Activated gamma-delta T cell treated with anti-CD3 and anti-CD28 coated beads, Interleukin-2, amount 50 U/mL, for 16 hours (primary cell): ENCODE measurements at places on chromosomes 12 and 14.

DNA sequence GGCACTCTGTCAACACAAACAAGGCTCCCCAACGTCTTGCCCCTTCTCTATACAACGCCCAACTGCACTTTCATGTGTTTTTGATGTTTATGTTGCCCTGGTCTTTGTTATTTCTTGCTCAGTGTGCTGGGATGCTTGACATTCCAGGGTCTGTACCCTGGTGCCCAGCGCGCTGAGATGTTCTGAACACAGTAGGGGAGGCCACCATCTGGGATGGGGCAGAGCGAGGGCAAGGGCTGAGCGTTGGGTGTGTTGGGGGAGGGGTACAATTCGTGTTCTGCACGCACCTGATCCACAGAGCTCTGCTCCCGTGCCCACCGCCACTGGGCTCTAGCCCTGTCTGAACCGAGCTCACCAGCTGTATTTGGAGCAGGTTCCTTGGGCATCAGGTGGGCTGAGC lies 52.9 kb downstream of the ISCA2 start:
- no peak for DNase-seq

- no peak for DNase-seq
Observed at GRCh38 chr12:70788774-70789173, 131.8 kb downstream of the PTPRR start.

DNA sequence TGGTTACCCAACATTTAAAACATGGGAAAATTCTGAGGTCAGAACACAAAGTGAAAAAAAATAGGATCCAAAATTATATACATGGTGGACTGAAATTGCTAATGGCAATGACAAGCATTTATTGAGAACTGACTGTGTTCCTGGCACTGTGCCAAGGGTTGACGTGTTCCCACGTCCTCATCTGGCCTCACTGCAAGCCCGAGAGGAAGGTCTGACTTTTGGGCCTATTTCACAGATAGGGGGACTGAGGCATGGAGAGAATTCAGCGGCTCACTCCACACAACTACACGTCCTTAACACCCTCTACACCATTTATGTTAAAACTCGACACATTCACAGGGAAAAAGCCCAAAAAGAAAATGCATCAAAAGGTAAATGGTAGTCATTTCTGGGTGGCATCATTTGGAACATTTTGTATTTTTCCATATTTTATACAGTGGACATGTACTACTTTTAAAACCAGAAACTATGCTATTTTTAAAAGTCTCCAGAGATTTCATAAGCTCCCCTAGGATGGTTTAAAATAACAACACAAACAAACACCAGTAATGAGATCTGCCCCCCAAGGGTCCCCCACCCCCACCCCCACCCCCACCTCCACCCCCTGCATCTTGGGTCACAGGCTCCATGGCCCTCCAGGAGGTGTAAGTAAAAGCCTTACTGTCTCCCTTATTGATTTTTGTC lies 27.7 kb downstream of the CLMN start:
- no peak for DNase-seq

DNA sequence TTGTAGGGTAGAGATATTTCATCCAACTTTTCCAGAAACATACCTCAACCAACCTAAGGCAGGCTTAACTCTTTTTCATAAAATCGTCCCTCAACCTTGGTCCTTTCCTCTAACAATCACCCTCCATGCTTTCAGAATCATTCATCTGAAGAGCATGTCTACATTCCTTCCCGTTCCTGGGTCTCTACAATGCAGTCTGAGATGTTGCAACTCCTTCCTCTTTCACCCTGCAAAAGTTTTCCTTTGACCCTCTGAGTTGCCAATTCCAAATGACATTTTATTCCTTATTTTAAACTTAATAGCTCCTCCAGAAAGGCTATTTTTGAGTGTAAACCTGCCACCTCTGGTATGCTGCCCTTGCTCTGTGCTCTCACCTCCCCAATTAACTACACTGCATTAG lies 16.7 kb downstream of the SLC7A7 start:
- DNase-seq: no peak

GRCh38 chr12:59595565-59595882 lies 305 bp upstream of the SLC16A7 start:
- DNase-seq: no peak

- no peak for DNase-seq
Observed at GRCh38 chr12:83793616-83794015, 1106.9 kb downstream of the TMTC2 start.

DNA sequence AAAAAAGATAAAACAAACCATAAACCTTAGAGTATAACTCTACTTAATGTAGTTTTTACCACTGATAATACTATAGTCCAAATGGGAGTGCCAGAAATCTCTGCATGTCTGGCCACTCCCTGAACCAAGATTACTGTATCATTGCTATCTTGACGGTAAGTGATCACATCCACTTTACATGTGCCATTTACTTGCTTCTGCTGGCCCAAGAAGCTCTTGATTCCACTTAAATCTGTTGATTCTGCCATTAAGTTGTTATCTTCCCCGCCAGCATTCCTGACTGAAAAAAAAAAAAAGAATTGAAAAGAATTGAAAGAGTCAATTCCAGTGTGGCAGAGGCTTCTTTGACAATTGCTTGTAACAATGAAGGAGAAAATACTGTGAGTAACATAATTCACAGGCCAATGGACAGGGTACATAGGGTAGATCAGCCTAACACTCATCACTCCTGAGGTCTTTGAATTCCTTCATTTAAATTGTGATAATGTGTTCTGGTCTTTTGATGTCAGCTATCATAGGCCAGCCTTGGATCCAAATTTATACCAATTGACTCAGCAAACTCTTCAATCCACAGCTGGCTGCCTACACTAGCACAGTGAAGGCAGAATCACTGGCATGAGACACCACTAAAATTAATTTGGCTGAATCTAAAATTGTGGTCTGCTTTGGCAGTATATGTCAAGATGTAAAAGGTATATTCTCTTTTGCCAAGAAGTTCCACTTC lies 665.2 kb upstream of the FLRT2 start:
- no peak for DNase-seq

DNA sequence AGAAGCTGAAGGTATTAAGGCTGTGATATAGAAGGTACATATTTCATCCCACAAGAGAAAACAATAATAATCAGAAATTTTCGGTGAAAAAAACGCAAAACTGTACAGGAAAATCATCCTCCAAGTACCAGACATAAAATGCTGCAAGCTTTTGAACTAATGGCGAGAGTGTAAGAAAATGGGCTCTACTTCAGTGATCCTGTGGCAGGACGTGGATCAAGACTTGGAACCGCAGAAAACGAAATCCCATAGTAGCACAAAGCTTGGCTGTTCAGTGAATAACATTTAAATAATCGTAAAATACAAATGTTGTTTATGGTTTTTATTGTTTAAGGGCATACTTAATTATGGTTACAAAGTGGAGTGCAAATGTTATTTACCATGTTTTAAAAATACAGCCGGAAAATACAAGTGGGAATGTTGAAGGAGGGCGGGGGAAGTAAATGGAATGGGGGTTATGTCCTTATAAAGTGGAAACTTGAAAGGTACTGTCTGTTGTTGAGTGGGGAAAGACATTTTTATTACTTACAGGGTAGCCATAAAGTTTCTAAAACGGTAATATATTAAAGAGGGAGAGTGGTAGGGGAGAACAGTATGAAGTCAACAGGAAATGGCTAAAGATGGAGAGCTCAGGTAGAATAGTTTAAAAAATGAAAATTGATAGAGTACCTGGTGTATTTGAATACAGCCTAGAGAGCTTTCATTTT lies 1.1 kb downstream of the SMIM10L1 start:
- no peak for DNase-seq

DNA sequence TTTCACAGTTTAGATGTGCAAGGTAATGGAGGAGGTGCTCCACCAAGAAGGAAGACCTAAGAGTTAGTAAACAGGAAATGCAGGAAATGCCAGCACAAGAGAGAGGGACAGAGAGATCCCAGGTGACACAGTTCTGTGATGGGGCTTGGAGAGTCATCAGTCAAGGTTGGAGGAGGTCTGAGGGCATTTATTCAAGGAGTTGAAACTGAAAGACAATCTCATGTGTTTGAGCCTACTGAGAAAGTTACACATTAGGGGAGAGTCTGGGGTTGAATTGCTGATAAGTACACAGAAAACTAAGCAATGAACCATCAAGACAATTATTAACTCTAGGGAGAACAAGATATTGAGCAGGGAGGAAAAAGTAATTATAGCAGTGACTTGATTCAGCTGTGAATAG lies 138.5 kb downstream of the ANO6 start:
- no peak for DNase-seq

GRCh38 chr12:66035288-66035966 lies 95.1 kb downstream of the LLPH start:
- no peak for DNase-seq

DNA sequence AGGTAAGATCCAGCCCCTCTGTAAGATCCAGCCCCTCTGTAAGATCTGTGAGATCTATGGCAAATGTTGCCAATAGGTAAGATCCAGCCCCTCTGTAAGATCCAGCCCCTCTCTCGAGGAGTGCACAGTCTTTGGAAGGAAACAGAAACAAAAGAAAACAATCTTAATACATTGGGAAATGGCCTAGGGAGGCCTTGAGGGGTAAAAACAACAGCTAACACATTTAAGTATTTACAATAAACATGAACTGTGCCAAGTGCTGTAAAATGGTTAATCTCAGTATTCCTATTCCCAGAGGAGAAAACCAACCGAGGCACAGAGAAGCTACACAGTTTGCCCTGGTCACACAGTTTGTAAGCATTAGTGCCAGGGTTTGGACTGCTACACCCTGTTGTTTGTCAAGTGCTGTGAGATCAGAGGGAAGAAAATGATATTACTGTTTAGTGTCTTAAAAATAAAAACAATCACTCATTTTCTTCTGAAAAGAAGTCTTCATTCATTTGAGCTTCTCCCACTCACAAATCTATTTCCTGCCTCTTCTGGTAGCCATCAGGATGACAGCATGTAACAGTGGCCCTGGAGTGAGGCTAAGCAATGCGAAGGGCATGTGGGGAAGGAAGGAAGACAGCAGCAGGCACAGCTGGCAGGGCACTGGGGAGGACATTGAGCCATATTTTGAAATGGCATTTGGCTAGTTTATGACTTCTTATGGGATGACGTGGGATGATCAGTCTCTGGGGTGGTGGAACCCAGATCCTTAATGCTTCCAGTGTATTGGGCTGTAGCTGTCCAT lies 118.7 kb upstream of the PTPRQ start:
- no peak for DNase-seq

GRCh38 chr12:118447181-118447580 lies 70.8 kb downstream of the SUDS3 start:
- DNase-seq: no peak

DNA sequence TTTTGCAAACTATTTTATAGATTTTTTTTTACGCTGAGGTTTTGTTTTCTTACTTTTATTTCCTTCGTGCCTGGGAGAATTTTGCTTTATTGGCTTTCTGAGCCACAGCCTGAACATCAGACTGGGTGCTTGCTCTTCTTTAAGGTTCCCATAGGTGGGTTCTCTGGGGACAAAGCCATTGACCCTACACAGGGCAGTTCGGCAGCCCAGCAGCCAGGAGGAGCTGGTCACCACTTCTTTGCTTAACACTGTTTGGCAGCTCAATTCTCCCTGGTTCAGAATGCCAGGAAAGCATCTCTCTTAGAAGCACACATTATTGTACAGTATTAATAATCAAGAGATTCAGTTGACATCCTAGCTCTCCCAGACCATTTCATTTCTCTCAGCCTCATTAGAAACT lies 140.8 kb upstream of the NEDD1 start:
- DNase-seq: no peak

DNA sequence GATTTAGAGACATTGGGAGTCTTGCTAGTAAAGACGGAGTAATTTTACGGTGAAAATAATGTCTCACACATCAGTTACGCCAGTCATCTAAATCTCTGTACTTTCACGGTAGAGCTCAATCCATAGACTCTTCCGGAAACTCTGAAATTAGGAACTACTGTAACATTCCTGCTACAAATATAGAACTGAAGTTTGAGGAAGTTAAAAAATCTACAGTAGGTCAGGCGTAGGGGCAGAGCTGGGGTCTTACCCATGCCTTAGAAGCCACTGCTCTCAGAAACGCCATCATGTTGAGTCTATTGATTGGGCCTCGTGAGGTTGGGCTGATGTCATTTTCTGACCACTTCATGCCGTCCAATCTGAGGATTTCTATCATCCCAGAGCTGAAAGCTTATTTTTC lies 1029.8 kb upstream of the TMEM132C start:
- no peak for DNase-seq

GRCh38 chr12:94111302-94111701 lies 37.1 kb upstream of the PLXNC1 start:
- DNase-seq: no peak

DNA sequence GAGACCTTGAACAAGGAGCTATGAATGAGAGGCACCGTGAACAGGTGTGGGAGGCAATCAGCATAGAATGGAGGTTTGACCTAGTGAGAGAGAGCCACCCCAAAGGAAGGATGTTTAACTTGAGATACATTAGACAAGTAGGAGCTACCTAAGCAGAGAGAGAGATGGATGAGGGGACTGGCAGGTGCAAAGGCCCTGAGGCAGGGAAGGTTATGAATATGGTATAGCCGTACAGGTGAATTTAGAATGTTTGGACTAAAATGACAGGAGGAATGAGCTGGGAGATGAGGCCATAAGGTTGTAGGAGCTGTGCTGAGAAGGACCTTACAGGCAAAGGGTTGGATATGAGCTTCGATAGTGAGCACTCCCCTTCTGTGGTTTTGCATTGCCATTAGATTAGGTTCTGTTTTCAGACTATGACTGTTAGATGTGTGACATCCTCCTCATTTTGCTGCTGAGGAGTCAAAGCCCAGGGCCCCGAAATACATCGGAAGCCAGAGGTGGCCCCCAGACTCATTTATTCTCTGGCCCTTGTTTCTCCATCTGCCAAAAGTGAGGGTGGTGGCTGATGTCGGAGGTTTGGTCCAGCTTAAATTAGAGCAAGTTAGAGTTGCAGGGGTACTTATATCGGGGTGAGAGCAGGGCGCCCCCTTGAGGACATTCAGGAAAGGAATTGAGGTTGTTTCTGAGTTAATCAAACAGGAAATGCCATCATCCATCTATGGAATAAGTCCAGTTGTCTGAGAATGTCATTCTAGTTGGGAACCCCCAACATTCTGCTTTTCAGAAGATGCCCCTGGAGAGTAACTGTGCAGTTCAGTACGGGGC lies 29.4 kb downstream of the SLC24A4 start:
- no peak for DNase-seq

DNA sequence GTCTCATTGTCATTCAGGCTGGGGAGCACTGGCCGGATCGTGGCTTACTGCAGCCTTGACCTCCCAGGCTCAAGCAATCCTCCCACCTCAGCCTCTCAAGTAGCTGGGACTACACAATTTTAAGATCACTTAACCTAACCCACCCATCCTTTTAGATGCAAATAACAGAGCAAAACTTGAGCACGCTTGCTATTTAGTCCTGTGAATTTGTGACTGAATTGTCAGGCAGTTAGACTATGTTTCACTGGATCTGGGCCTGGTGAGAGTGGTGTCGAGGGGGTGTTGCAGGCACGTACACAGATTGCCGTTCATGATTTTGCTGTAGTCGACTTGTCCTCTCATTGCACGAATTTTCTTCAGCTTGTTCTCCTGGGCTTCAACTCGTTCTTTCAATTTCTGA lies 38.2 kb downstream of the ZFYVE21 start:
- no peak for DNase-seq

- no peak for DNase-seq
Observed at GRCh38 chr12:105705765-105706164, 375.3 kb downstream of the C12orf75 start.
